ENCODE measurements at places on chromosomes 2 and 18. TPM values are rescaled to one million over a fixed set of nuclear protein-coding genes. Genes with fewer than 3 reads are reported as not detected.
A peak's percentile ranks its signal among the peaks of the same experiment; 100 is the strongest.

GRCh38 chr2:140502951-140503630 lies 1627.7 kb downstream of the LRP1B start:
- DNase-seq = no peak

DNA sequence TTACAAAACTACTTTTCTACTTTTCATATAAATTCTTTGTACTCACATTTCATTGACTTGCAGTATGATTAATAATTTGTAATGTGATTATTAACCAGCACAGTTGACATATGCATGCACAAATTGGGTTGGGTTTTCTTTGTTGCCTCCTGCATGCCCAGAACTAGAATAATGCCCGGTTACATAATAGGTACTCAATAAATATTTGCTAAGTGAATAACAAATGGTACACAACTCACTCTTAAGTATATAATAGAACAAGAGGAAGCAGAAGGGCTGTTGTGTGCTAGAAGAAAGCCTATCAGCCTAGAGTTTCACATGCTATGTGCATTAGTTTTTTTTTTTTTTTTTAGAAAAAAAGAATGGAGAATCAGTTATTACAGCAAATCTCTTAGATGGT lies 9.3 kb downstream of the RDH14 start:
- no peak for DNase-seq

KCNK3 gene
- 26.4 TPM for polyA plus RNA-seq

DNA sequence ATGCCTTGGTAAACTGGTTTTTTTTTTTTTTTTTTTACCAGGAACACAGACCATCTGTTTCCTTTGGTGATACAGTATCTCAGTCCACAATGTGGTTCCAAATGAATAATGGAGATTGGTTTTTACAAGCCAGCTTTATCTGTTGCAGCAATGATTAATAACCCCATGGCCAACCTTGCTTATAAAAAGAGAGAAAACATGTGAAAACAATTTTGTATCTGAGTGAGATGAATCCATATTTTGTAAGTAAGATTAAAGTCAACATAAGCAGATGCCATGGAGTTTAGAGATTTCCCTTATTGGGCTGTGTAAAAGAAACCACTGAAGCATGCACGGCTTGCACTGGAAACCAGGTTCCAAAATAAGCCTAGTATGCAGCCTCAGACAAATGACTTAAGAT lies 108.6 kb upstream of the CNTNAP5 start:
- DNase-seq = no peak

GRCh38 chr2:183495589-183496267 lies 371.5 kb downstream of the NUP35 start:
- no peak for DNase-seq

- DNase-seq = no peak
These were observed 309.3 kb upstream of the PIK3C3 start for GRCh38 chr18:41645589-41646360.

- peak; percentile 55 for DNase-seq
These were observed 57.2 kb downstream of the MAP4K3 start for GRCh38 chr2:39379643-39380524.

GRCh38 chr2:200156166-200156835 lies 150.2 kb upstream of the SPATS2L start:
- DNase-seq = no peak

UBR3 gene
- polyA plus RNA-seq = 45.2 TPM

GRCh38 chr18:32891130-32891529 lies 118.3 kb upstream of the KLHL14 start:
- DNase-seq = no peak
